NCI-H187 (cell line): ENCODE measurements at places on chromosomes 2 and 18.

DNA sequence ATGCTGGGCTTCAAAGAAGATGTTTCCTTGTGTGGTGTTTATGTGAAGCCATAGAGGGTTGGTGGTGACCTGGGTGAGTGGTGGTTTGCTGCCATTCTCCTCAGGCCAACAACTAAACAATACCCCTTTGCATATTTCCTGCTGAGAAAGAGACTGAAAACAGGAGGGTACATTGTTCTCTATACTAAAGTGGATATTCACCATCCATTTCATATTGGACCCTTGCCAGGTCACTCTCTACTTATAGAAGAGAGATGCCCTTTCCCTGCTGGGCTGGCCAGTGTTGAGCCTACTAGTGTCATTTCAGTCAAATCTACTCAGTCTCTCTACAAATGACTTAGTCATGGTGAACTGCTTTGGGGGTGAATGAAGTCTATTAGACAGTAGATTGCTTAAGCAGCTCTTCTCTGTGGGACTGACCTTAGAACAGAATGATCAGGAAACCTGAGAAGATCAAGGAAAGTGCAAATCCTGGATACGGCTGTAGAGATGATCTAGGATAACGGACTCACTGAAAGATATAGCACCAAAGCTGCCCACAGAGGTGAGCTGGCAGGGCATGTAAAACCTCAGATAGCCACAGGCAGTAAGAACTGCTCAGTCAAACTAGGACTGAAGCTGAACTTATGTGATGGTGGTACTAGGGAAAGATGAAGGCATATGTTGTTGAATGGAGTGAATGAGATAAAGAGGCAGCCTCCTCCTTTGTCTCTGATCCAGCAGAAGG is 154.9 kb downstream of the MYO3B start:
- DNase-seq = peak; percentile 30

GRCh38 chr2:128736689-128737545 is 418.2 kb upstream of the HS6ST1 start:
- peak; percentile 26 for DNase-seq

DNA sequence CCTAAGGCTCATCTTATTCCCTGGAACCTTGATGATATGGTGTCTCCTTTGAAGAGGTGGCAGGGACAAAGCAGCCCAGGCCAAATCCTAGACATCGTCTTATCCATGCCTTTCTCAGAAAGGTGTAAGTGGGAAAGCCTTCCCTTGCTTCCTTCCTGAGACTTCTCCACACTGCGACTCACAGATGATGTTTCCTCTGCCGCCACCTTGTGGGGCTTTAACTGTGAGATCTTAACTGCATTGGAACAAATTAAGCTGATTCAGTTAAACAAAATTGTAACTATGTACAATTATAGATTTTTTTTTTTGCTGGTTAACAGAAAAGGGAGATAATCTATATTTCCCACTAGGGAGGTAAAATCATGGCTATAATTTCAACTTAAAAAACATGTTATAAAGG is 10.0 kb upstream of the GCA start:
- DNase-seq = no peak

- DNase-seq = no peak
Measured at GRCh38 chr2:158934170-158934569, 34.3 kb upstream of the TANC1 start.

DNA sequence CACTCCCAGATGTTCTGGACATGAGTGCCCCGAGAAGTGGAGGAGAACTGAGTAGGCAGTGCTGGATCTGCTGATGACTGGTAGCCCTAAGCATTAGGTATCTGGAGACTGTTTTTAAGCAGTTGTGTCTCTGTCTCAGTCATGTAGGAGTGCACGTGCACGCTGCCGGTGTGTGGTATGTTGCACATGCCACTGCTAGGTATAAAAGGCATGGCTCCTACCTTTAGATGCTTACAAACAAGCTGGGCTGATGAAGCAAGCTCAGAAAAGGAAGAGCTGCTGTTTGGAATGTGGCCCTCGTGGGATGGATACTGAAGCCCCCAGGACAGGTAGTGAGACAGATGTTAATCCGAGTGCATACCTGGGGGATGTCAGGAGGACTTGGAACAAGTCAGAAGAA is 49.1 kb downstream of the HK2 start:
- DNase-seq = no peak
